ENCODE measurements at places on chromosomes 11 and 22.

GRCh38 chr11:115709297-115709696, 205.1 kb upstream of the CADM1 start:
- no peak for DNase-seq

GRCh38 chr11:10930224-10930971, 72.5 kb upstream of the ZBED5 start:
- DNase-seq: no peak

DNA sequence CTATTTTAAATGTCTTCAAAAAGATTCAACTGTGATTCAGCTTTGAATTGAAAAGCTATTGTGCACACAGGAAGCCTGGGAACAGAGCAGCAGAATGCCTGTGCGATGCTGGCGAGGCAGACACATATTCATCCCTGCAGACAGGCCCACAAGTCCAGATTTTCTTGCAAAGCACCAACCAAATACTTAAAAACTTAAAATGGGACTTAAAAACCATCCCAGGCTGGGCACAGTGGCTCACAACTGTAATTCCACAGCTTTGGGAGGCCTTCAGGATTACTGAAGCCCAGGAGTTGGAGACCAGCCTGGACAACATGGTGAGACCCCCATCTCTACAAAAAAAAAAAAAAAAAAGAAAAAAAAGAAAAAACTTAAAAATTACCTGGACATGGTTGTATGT, 122.6 kb upstream of the SERPIND1 start:
- DNase-seq: no peak

GRCh38 chr11:46114378-46114777, 6.9 kb downstream of the PHF21A start:
- no peak for DNase-seq

DNA sequence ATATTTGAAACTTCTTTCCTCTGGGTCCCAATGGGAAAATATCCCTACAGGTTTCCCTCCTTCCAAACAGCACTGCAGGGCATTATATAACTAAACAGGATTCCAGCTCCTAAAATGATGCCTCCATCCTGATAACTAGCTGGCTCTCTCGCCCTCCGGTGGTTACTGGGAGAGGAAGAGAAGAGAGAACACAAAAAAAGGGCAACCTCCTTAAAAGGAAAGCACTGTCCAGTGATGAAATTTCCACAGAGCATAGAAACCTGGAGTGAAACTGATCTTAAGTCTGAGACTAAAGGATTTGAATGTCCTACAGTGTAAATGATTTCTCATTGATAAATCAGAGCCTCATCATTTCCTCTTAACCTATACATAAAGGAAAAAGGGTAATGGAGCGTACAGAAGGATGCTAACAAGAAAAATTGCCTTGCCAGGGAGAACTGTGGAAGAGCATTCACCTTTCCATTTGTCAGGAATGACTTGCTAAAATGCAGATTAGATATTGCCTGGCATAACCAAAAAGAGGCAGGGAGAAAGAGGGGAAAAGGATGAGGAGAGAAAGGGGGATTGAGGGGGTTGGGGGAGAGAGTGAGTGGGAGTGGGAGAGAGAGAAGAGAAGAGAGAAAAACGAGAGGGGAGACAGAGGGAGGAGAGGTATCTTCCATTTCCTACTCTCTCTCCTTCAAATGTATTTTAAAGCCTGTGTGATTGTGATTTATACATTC, 121.3 kb downstream of the APOL5 start:
- DNase-seq: no peak

GRCh38 chr11:82714346-82715174, 19.1 kb downstream of the FAM181B start:
- no peak for DNase-seq

DNA sequence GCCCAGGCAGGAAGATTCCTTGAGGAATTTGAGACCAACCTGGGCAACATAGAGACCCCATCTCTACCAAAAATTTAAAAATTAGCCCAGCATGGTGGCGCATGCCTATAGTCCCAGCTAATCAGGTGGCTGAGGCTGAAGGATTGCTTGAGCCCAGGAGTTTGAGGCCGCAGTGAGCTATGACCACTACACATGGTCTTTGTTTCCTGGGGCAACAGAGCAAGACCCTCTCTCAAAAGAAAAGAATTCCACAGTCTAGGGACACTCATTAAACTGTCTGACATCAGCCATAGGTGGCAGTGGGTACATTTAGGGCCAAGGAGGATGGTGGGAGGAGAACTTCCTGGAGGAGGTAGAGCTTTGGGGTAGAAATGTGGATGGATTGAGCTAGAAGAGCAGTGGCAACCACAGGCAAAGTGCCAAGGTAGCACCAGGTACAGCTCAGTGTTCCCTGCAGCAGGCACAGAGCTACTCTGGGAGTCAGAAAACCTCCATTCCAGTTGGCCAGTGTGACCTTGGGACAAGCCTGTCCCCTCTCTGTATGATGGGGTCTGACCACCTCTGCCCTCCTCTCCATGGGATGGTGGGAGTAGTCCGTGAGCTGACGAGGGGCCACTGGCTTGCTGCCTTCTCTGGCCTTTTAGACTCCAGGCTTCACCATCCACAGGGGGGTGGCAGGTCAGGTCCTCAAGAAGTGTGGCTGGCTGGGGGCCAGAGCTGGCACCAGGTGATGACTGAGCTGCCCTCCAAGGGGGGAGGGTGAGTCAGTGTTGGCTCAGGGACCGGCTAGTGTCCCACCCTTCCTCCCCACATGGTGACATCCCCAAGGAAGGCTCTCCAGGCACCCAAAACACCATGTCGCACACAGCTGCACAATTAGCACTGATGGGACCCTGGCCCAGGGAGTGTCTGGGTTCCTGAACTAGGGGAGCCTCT, 3.7 kb upstream of the CLCF1 start:
- no peak for DNase-seq

GRCh38 chr11:105361651-105362050, 222.1 kb upstream of the CARD18 start:
- DNase-seq: no peak

DNA sequence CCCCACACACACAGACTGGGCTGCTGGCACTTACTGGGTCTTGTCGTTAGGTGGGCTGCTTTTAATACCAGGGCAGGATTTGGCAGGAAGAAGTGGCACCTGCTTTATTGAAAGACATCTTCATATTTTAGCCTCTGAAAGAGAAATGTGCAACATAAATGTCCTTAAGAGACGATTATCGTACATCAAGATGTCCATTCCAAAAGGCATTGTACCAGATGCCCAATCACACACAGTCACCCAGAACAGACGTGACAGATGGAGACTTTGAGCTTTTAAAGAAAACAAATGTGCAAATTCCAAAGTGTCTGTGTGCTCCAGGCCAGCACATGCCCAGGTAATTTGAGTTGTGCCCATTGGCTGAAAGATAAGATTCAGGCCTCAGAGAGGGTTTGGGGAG, 155.7 kb downstream of the RRAS2 start:
- DNase-seq: no peak

DNA sequence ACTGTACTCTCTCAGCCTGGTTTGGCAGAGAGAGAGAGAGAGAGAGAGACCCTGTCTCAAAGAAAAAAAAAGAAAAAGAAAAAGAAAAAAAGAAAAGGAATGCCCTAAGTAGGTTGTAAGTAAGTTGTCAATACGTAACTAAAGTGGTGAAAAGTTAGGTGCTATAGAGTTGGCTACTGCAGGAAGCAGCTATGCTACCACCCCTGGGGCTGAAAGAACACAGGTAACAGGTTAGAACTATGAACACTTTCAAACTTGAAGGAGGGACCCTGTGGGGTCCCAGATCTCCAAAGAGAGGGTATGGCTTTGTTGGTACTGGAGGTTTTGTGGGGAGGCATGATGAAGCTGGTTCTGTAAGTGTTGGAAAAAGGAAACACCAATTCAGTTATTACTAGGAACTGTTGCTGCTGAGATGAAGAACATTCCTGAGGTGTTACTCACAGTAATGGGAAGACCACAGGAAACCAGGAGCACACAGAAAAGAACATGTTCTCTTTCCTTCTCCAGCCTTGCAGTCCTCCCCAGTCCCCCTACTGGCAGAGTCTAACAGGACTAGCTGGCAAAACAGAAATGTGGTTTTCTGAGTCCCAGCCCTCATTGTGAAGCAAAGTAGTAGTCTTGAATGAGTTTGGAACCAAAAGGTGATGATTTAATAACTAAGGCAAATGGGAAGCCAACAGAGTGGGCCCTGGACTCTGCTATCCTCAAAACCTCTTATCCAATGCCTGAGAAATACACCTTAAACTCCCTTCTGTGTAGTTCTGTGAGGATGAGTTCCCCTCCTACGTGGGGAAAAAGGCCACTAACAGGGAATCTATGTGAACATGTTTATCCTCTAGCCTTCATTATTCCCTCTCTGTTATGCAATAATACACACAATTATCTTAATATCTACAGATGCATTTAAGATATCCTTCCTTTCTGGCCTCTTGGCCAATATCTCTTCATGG, 427.0 kb upstream of the DDI1 start:
- DNase-seq: no peak

DNA sequence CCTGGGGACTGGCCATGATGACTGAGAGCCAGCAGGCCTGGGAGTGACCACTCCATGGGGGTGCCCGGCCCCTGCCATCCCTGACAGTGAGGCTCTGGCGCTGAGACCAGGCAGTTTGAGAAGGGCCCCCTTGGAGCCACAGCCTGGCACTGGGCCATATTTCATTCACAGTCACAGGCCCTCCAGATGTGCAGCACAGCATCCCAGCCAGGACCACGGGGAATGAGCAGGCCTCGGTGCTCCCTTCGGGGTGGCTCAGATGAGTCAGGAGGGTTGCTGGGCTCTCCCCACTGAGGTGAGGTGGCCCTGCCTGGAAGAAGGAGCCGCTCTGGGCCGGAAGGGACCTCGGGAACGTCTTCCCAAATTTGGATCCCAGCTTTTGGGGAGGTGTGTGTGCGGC, 53.0 kb downstream of the GRAMD4 start:
- DNase-seq: no peak

GRCh38 chr11:130391711-130392110, 36.7 kb downstream of the ADAMTS8 start:
- no peak for DNase-seq

GRCh38 chr11:78607696-78608095, 33.0 kb upstream of the NARS2 start:
- no peak for DNase-seq

- no peak for DNase-seq
Measured at GRCh38 chr11:8832571-8833260, 78.3 kb upstream of the AKIP1 start.

- no peak for DNase-seq
Measured at GRCh38 chr22:46721501-46722085, 16.5 kb downstream of the CERK start.

DNA sequence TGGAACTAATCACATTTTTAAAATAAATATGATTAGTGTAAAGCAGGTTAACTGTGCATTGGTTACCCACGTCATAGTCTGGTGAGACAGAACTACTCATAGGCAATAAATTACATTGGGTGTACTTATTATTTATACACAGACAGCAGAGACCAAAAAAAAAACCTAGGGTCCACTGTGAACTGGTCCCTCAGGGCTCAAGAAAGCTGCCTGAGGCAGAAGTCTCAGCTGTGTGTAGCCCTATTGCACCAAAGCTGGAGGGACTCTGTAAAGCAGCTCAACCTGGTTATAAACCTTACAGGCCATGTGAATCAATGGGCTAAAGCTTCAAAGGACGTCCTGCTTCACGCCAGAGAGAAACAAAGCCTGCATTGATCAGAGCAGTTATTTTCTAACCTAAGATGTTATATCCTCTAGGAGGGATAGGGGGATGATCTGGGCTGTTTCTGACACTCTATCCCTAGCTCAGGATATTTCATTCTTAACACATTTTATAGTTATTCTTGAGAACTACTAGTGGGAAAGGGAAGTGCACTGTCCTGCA, 432.2 kb upstream of the ANO3 start:
- DNase-seq: no peak

- no peak for DNase-seq
Measured at GRCh38 chr11:134552749-134553148, 140.7 kb upstream of the B3GAT1 start.

- DNase-seq: no peak
Measured at GRCh38 chr11:44957776-44958564, 7.3 kb upstream of the TP53I11 start.

GRCh38 chr22:46062971-46063631, 86.1 kb upstream of the WNT7B start:
- no peak for DNase-seq

DNA sequence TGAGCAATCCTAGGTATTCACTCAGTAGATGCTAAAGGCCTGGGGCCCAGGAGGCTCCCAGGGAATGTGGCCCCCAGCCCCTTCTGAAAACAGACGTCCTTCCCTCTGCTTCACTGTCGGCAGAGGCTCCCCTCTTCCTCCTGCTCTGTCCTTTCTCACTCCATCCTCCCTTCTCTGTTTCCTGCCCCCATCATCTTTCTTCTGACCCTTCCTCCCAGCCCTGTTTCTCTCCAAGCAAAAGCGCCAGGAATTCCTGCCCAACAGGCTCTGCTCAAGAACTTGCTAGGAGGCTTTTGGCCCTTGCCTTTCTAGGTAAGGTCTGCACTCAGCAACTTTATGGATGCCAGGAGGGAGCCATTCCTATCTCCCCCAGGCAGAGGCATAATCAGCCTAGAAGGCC, 300.5 kb downstream of the NTM start:
- DNase-seq: no peak

All from NCI-H774 (cell line).